ENCODE measurements at places on chromosomes 5 and 9.

- DNase-seq, result no peak
These were observed 15.8 kb downstream of the PPARGC1B start for GRCh38 chr5:149745943-149746324.

GRCh38 chr5:171424726-171425125, 5.3 kb downstream of the FGF18 start:
- DNase-seq, result no peak

DNA sequence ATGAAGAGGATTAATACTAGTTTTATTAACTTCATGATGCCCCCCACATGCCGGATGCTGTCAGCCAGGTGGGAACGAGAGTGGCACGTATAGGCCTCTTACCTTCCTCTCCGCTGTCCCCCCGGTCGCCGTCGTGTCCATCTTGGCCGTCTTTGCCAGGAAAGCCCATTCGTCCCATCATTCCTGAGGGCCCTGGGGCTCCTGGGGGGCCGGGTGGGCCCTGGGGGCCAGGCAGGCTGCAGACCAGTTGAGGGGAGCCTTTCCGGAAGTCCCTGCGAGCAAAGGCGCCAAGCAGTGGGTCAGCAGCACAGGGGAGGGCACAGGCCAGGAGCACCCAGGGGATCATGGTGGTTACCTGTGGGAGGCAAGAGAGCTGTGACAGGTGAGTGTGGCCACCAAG, 15.8 kb downstream of the C1QTNF2 start:
- DNase-seq, result no peak

GRCh38 chr5:118611332-118611945, 376.9 kb downstream of the DTWD2 start:
- no peak for DNase-seq

GRCh38 chr5:74667396-74667795, 17.6 kb upstream of the HEXB start:
- DNase-seq, result no peak

- DNase-seq, result no peak
These were observed 1.4 kb upstream of the NPR2 start for GRCh38 chr9:35790025-35790384.

DNA sequence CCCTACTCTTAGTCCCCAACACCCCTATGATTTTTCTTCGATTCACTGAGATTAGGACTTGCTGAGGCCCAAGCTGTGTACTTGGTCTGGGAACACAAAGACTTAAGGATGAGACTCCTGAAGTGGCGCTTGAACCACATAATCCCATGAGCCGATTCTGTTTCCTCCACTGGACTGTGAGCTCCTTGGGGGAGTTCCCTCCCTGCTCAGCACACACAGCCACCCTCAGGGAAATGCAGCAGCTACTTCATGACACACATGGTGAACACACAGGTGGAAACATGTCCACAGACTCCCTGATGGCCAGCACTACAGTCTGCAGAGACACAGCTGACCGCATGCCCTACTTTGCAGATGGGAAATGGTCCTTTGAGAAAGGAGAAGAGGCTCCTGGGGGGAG, 101.1 kb downstream of the C5orf15 start:
- no peak for DNase-seq

- DNase-seq, result no peak
These were observed 79.4 kb downstream of the PALM2AKAP2 start for GRCh38 chr9:109859447-109859846.

Data from cerebellar cortex (tissue), 1 donor.